ENCODE measurements at places on chromosomes 7 and 10.
A peak's percentile ranks its signal among the peaks of the same experiment; 100 is the strongest.

DNA sequence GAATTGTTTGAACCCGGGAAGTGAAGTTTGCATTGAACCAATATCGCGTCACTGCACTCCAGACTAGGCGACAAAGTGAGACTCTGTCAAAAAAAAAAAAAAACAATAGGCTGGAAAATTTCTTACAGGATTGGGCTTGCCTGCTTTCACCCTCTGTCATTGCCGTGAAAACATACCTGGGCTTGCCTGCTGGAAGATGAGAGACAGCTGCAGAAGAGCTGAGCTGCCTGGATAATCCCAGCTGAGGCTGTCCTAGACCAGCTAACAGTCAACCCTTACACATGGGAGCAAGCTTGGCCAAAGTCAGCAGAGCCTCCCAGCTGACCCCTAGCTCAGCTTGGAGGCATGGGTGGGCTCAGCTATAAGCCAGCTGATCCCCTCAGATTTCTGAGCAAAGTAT lies 306.2 kb downstream of the CCSER2 start:
- DNase-seq = no peak

DNA sequence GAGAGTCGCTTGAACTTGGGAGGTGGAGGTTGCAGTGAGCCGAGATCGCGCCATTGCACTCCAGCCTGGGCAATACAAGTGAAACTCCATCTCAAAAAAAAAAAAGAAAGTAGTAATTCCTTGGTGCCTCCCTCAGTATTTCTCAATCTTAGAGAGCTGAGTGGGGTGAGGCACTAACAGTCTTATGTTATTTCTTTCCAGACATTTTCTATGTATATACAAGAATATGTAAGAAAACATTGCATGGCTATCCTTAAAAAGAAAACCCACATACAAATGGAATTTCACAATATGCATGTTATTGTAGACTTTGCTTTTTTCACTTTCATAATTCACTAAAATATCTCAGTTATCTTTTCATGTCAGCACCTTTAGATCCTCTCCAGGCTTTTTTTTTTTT lies 13.6 kb upstream of the SLF2 start:
- DNase-seq = no peak

- DNase-seq = no peak
Observed at GRCh38 chr10:80500572-80501380, 36.9 kb upstream of the SH2D4B start.

DNA sequence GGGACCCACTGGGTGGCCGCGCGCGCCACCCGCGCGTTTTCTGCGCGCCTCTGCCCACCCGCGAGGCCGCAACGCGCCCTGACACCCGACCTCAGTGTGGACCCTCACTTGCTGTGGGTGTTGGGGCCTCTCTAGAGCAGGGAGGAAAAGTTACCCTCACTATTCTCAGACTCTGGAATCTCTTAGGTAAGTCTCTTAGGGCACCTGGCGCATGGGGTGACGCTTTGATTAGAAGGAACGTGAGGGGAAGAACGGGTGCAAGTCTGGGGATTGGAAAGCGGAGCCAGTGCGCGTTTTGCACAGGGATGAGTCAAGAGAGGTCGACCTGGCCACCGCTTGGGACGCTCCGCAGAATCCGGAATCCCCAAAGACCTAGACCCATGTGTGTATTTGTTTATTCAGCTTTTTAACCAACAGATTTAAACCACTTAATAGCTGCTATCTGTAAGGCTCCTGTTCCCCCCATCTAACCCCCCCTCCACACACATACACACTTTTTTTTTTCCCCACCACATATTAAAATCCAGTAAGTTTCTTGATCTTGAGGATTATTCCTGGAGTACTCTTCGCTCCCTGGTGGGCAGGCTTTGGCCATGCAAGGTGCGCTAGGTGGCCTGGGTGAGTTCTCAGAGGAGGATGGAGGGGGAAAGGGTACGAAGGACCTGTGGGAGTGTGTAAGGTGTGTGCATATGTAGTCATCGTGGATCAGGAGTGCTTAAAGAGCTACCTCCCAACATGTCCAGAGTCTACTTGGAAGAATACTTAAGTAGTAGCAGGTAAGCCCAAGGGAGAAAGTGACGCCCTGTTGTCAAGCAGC lies 169.1 kb upstream of the PPP1R3A start:
- no peak for DNase-seq

GRCh38 chr7:13998866-13999265 lies 9.4 kb upstream of the ETV1 start:
- no peak for DNase-seq

- no peak for DNase-seq
Observed at GRCh38 chr7:37419496-37419895, 29.2 kb downstream of the ELMO1 start.

DNA sequence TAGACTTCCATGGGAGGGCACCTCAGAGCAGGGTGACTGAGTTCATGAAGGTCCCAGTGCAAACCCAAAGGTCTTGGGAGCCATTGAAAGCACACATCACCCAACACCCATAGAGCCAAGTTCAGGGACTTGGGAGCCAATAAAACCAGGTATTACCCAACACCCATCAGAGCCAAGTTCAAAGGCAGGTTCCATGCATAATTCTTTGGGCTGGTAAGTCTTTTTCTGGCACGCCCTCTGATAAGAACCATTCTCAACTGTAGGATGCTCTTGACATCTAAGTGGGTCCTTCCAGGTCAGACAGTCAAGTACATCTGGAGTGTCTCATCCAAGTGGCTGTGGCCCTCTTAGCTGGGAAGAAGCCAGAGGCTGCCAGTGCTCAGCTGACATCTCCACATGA lies 63.2 kb downstream of the EBF3 start:
- DNase-seq = no peak

- DNase-seq = peak; percentile 74
Observed at GRCh38 chr10:103548581-103549348, 55.3 kb downstream of the NEURL1 start.

DNA sequence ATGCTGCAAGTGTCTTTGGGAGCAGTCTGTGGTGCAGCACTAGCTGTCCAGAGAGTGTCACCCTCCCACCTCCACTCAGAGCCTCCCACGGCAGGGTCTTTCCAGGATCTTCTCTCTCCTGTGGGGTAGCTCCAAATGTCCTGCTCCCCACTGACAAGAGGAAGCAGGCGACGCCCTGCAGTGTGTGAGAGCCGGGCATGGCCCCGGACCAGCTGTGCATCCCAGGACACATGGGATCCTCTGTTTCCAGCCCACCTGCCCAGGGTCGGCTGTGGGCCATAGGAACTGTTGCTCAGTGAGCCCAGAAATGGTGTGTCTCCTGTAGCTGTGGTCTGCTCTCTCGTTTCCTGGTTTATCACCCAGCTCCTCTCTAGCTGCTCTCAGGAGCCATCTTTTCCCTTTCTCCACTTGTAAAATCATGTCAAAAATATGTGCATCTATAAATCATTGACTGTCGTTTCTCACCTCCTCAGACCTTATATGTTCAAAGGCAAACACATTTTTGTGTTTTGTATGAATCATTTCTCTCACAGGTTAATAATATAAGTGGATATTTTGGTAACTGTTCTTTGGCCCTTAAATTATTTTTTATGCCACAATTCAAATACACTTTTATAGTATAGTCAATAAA lies 74.9 kb downstream of the VWC2 start:
- no peak for DNase-seq

GRCh38 chr10:30357806-30358205 lies 8.7 kb upstream of the MTPAP start:
- DNase-seq = no peak

DNA sequence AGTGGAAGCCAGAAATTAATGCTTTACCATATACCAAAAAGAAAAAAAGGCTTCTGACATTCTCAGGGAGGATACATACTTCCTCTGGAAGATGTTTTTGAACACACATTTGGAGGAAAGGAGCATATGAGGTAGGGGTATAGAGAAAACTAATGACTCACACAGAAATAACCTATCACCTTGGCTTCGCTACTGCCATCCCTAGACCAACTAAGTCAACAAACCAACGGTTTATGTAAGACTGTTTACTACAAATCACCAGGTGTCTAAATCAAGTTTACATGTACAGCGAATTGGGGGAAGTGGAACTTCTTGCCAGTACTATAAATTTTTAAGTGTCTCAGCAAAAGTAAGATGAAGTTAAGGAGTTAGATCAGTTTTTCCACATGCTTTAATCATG lies 96.9 kb downstream of the NT5C2 start:
- no peak for DNase-seq

DNA sequence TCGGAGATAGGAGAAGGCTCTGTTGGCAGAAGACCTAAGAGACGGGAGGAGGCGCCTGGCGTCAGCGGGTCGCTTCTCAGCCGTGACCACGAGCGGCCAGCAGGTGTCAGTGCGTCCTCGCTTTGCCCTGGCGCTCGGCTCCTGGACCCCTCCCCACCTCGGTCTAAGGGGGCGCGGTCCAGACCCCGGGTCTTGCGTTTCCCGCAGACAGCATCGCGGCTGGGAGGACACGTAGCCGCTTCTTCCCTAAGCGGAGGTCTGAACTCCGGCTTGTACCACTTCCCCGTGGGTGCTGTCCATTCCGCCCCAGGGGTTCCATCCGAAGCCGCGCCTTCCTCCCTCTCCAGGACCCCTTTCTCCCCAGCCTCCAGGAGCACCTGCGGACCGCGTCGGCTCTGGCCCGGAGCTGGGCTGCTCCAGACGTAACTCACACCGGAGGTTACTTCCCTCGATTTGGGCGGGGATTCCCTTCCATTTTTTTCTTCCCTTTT lies 593 bp upstream of the ADRA2A start:
- peak; percentile 15 for DNase-seq

- DNase-seq = no peak
Observed at GRCh38 chr7:48518092-48518491, 346.8 kb downstream of the ABCA13 start.

- no peak for DNase-seq
Observed at GRCh38 chr7:111159426-111159825, 68.5 kb downstream of the LRRN3 start.

DNA sequence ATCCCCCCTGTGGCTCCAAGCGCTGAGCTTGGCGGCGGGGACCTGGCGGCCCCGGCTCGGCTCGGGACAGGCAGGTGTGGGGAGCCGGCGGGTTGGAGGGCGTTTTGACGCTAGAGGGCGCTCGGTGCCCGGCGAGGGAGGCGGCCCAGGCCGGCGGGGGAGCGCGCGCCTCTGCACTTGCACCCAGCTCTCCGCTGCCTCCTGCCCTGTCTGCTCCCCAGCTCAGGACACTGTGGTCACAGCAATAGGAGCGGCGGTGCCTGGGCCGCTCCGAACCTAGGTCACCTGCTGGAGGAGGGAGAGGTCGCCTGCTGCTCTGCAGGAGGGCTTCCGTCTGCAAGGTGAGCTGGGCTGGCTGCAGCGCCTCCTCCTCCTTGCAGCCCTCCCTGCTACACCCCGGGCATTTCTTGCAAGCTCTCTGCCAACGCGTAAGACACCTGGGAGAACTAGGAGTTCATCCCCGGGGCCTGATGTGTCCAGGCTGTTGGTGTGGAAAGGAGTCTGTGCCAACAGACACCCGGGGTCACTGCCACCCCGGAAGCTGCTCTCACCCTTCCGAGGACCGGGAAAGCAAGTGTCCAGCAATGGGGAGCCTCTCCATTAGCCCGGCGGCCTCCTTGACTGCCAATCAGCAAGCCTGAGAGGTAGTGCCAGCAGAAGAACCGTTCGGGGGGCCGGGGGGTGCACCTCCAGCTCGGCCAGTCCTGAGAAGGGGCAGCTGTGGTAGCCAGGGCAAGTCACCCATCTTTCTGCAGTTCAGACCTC lies 620.4 kb downstream of the GALNT17 start:
- peak; percentile 2 for DNase-seq

DNA sequence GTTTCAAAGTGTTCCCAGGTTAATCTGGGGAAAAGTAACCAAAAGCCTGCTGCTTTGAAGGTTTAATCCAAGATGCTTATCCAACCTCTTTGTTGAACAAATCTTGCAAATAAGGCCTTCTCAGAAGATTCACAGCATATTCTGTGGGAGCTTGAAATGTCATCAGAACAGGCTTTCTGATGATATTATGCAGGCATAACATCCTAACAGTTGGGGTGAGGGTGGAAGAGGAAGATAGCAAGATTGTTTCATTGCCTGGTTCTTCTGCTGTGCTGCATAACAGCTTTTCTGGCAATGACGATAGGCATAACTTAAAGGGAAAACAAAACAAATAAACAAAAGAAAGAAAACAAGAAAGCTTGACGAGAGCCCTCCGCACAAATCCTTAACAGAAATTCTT lies 217.4 kb downstream of the PHF14 start:
- no peak for DNase-seq

GRCh38 chr7:157412491-157413180 lies 75.8 kb downstream of the DNAJB6 start:
- no peak for DNase-seq

DNA sequence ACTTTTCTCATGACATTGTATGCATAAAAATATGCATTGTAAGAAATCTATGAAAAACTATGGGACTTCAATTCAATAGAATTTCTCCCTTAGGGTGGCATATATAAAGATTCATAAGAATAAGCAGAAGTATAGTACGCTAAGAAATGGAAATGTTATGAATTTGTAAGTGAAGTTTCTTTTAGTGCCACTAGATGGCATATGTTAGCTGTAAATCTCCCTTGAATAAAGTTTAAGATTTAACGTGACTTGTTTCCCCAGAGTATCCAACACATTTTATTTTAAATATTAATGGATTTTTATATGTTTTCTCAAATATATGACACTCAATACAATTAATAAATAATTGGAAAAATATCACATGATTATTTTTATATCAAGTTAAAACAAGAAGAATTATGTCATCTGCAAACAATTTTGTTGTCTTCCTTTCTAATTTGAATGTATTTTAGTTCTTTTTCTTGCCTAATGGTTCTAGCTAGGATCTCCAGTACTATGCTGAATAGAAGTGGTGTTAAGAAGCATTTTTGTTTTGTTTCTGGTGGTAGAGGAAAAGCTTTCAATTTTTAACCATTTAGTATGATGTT lies 287.2 kb downstream of the HGF start:
- DNase-seq = peak; percentile 21

DNA sequence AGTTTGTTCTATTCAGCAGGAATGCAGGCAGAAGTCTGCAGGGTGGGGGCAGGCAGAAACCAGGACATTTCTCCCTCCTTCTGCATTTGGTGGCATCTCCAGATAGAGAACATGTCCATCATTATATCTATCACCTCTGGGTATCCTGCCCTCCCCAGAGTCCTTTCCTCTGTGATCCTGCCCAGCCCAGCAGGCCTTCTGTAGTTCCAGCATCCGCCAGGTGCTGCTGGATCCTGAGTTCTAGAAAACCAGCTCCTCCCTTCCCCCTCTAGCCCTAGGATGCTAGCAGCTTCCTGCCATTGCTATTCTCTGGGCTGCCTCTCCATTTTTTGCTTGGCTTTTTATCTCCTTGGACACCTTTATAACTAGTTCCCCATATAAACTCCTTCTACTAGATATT lies 180.3 kb downstream of the KCNMA1 start:
- no peak for DNase-seq

GRCh38 chr10:131207176-131207575 lies 104.3 kb downstream of the TCERG1L start:
- DNase-seq = no peak

DNA sequence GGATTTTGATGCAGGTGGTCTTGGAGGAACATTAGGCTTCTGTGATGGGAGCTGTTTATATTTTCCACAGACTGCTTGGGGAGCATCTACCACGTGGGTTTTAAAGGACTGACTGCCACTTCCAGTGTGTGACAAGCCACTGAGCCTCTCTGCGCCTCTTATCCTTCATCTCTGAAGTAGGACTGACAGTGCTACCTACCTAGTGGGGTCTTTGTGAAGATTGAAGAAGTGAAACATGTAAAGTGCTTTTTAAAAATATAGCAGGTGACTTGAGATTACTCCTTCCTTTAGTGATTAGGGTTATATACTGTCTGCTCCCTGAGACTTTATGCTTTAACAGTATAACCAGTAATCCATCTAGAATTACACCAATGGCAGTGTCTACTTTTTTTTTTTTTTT lies 29.9 kb downstream of the NKX2-3 start:
- no peak for DNase-seq

GRCh38 chr7:69617364-69617763 lies 19.1 kb downstream of the AUTS2 start:
- no peak for DNase-seq

Measured in NCI-H526 treated with DMSO at 0.1 percent for 48 hours (cell line).